Activated CD8-positive, alpha-beta memory T cell treated with anti-CD3 and anti-CD28 coated beads for 4 hours (primary cell): ENCODE measurements at places on chromosomes 12 and 14.
A peak's percentile ranks its signal among the peaks of the same experiment; 100 is the strongest.

- DNase-seq, result no peak
Observed at GRCh38 chr12:5904441-5904840, 40.6 kb downstream of the ANO2 start.

DNA sequence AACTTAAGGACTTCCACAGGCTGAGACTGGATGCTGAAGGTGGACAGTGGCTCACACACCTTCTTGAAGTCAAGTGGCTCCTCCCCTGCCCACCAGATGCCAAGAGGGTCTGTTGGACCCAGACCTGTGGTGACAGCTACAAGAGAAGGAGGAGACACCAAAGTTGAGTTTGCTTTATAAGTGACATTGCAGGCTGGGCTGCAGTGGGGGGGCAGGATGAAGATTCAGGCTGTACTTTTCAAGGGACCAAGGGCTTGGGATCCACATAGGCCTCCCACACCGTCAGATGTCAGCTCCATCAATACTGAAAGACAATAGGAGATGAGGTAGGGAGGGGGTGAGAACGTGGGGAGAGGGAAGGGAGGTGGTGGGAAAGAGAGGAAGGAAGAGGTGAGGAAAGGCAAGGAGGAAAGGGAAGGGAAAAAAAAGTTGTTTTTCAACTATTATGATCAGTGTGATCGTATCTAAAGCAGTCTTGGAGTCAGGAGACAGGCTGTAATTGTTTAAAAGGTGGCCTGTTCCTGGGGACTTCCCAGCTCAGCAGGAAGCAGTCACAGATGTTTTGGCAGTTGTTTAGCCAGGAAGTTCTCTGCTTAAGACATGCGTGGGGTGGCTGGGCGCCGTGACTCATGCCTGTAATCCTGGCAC lies 84.1 kb upstream of the RESF1 start:
- DNase-seq, result peak; percentile 39

GRCh38 chr14:88043529-88044443 lies 38.9 kb downstream of the GPR65 start:
- DNase-seq, result no peak

DNA sequence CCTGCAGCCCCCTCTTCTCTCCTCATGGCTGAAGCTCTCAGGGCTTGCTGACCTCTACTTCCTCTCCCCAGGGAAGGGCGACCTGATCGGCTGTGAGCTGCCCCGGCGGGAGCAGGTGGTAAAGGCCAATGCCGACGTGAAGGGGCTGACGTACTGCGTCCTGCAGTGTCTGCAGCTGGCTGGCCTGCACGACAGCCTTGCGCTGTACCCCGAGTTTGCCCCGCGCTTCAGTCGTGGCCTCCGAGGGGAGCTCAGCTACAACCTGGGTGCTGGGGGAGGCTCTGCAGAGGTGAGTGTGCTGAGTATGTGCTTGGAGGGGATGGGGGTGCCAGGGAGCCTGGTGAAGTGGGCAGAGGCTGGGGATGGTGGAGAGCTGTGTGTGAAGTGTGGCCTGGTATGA lies 13.7 kb downstream of the MCRS1 start:
- no peak for DNase-seq

DNA sequence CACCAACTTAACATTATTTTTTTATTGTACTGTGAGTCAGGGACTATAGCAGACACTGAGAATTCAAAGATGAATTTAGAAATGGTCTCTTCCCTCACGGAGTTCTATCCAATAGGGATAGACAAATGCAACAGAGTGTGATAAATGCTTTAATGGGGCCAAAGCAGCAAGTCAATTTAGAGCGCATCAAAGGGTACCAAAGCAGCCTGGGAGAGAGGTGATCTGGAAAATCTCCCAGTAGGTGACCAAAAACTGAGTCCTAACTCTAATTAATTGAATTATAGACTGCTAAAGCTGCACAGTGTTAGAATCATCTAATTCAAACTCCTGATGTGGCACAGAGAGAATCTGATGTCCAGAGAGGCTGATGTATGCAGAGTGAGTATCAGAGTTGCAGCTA lies 2.6 kb downstream of the LIN7A start:
- DNase-seq, result no peak

- DNase-seq, result no peak
Observed at GRCh38 chr12:94415066-94415465, 44.6 kb downstream of the CEP83 start.

DNA sequence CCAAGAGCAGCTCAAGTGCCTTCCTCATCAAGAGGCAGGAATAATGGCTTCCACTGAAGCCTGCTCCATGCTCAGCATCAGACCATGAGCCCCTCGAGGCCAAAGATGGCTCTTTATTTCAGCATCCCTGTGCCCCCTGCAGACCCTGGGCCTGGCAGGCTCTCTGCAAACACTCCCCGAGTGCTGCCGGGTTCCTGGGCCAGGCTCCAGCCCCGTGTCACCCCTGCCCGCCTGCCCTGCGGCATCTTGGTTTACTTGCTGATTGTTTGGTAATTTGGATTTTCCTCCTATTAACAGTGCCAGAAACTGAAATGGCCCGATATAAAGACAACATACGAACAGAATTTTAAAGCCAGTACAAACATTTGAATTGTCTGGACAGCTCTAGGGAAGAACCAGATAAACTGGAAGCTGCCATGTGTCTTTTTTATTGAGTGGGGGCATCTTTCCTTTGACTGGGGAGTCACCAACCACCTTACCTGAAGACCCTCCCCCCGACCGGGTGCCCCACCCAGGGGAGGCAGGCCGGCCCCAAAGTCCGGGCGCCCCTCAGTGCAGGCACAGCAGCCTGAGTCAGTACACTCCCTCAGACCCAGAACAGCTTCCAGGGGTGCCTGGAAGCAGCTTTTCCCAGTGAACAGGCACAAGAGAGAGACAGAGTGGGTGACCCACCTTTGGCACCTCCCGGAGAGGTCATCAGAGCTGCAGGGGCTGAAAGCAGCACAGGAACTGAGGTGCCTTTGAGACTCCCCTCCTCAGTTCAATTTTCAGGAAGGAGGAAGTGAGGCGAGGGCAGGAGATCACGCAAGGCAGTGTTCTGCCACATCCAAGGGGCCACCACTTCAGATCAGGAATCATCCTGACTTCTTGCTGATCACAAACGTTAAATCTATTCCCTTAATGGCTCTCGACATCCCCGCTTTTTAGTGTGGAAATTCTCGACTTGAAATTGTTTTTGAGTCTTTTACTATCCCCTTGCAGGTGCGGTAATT lies 30.6 kb downstream of the ITPK1 start:
- no peak for DNase-seq

DNA sequence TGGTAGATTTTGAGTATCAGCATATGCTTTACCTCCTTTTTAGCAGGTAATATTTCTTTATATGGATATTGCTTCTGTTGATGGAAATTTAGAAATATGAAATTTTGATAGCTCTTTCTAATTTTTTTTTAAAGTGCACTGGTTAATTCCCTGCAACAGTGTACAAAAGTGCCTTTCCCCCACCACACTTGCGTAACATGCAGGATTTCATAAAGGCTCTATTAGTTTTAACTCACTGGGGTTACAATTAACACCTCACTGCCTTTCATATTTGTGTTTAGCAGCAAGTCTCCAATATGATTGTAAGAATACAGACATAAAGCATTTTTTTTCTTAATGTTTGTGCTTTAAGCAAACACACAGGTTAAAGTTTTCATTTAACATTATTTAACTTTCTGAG lies 25.6 kb downstream of the MNAT1 start:
- no peak for DNase-seq

- no peak for DNase-seq
Observed at GRCh38 chr12:54765652-54766051, 88.7 kb upstream of the MUCL1 start.

DNA sequence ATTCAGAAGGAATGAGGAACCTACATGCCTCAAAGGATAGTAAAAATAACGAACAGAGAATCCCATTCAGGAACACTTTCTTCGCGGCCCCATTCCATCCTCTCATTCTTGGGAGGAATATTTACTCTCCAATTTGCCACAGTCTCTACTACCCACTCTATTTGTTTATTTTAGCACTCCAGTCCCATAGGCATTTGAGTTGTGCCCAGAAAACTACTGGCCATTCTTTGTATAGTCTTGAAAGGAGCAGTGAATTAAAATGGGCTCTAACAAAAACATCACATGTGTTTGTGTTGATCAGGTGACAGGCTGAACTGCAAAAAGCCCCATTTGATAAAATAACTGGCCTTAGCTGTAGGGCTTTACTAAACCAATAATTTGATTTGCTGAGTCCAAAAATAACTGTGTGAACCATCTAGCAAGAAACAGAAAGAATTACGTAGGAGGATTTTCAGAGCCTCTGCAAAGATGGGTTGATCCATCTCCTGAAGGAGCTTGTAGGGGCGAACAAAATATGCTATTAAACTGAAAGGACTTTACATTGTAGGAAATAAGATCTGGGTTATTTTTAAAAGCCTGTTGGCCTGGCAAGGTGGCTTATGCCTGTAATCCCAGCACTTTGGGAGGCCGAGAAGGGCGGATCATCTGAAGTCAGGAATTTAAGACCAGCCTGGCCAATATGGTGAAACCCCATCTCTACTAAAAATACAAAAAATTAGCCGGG lies 142.3 kb upstream of the CPNE8 start:
- DNase-seq, result no peak

DNA sequence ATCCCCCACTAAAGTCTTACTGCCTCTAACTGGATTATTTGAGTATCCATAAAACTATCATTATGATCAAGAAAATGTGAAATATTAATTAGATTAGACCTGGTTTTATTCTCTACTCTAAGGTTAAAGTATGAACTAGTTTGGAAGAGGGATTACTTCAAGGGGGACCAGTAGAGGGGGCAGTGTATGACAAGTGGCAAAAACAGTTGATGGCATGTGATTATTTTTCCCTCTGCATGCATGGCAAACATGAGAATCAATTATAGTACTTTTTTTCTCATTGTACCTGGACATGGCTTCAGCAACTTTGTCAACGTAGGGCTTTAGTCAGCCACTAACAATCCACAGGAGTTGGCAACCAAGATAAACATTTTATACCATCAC lies 145.0 kb upstream of the SLC38A2 start:
- DNase-seq, result no peak

DNA sequence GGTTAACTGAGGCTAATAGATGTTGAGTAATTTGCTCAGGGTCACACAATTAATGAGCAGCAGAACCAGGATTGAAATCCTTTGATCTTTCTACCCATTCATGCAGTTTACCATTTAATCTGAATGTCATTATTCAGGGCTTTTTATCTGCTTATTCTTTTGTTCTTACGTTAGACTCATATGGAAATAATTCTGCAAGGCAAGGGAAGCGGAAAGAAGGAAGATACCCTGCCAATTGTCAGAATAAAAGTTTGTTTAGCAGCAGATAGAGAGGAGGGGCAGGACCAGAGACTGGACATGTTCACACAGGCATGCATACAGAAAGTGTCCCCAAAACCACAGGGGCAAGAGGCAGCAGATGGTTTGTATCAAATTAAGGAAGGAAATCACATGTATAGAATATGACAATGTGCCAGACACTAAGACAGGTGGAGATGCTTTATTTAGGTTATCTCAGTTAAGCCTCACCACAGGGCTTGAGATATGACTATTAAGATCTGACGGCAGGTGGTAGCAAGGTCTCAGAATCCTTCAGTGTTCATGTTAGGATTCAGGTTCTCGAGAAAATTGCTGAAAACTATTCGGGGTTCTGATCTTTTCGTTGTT lies 29.8 kb downstream of the BRMS1L start:
- DNase-seq, result no peak

GRCh38 chr12:30482650-30483049 lies 213.0 kb downstream of the IPO8 start:
- DNase-seq, result no peak

DNA sequence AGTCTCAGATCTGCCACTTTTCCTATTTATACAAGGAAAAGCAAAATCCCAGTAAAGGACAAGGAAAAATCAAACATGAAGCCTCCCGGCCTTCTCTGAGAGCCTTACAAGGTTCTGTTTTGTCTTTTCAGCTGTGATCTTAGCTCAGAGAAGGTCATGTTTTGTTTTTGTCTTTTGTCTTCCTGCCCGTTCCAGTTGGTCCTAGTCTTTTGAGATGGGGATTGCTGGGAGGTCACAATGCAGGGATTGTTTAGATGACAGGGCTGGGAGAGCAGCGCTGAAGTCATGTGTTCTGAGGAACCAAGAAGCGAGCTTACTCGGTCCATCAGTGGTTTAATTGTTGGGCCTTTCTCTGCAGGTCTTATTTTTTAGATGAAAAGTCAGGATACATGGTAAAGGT lies 6.0 kb downstream of the PLEKHH1 start:
- DNase-seq, result no peak

GRCh38 chr12:44848703-44849085 lies 27.4 kb downstream of the NELL2 start:
- DNase-seq, result no peak

GRCh38 chr12:92506460-92506859 lies 196.3 kb upstream of the PLEKHG7 start:
- DNase-seq, result no peak

DNA sequence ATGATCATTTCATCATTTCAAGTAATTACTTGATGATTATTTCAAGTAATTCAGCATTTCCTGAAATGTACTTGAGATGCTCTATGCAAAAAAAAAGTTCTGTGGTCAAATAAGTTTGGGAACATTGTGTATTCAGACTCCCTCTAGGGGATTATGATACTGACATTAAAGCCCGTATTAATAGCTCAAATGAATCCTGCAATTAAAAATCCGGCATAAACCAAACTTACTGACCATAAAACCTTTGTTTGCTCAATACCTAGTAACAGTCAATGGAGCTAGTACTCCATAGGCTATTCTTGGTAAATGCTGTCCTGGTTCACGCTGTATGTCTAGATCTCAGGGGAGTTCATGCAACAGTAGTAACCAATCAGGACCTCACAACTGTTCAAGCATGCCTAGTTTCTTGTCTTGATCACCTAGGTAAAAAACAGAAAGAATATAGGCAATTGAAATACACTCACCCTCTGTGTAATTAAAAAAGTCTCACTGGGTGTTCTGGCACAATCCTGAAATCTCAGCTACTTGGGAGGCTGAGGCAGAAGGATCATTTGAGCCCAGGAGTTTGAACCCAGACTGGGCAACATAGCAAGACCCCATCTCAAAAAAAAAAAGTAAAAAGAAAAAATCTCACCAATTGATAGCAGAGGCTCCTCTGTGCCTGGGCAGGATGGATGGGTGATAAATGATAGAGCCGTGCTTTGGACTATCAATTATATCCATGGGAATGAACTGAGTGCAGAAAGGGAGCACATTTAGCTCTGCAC lies 14.1 kb downstream of the ALDH1L2 start:
- DNase-seq, result no peak

DNA sequence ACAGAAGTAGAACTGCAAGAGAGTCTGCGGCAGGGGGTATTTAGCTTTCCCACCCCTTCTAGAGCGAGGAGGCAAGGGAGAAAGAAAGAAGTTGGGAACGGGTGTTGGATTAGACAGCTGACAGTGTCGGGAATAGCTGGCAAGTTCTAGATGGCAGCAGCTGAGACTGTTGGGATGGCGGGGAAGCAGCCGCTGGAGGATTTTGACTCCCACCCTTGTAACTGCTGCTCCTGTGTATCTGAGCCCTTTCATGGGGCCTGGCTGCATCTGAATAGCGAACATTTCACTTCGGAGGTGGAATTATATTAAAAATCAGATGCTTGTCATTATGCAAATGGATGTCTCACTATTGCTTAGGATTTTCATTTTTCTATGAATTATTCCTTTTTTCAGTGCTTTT lies 104.6 kb downstream of the AACS start:
- no peak for DNase-seq

- DNase-seq, result no peak
Observed at GRCh38 chr14:21163871-21164291, 8.0 kb upstream of the OR5AU1 start.

GRCh38 chr14:91415794-91416743 lies 1.6 kb downstream of the CCDC88C start:
- DNase-seq, result peak; percentile 47
